Stimulated activated CD8-positive, alpha-beta memory T cell treated with anti-CD3 and anti-CD28 coated beads, Interleukin-15, amount 100 ng/mL, for 1 hour (primary cell): ENCODE measurements at places on chromosomes 1 and 21.
A peak's percentile ranks its signal among the peaks of the same experiment; 100 is the strongest.

GRCh38 chr1:85943526-85943925, 213.0 kb downstream of the COL24A1 start:
- no peak for DNase-seq

DNA sequence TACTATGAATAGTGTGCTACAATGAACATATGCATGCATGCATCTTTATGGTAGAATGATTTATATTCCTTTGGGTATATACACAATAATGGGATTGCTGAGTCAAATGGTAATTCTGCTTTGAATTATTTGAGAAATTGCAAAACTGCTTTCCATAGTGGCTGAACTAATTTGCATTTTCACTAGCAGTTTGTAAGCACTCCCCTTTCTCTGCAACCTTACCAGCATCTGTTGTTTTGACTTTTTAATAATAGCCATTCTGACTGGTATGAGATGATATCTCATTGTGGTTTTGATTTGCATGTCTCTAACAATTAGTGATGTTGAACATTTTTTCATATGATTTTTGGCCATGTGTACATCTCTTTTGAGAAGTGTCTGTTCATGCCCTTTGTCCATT, 24.0 kb upstream of the DIRAS3 start:
- DNase-seq = no peak

DNA sequence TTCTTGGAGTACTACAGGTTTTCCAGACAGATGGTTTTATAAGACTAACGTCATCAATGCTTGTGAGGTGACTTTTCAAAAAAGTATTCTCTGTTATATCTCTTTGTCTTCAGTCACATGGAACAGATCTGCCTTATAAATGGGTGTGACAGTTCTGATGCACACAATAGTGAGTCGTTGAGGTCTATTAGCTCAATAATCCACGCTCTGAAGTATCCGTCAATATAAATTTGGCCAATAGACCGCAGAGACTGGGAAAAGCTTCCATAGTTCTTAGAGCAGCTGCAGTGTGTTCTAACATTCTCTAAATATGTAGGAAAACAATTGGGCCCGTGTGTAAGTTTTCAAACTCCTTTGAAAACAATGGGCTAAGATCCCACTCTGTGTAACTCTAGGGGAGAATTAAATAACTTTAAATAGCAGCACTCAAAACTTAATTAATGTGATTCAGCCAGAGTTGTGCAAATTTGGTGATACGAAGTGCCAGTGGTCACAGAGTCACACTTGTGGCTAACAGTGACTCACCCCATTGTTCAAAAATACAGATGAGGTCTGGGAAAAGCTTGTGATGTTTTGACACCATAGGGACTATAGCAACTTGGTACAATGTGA, 316.0 kb downstream of the LMO4 start:
- no peak for DNase-seq

DNA sequence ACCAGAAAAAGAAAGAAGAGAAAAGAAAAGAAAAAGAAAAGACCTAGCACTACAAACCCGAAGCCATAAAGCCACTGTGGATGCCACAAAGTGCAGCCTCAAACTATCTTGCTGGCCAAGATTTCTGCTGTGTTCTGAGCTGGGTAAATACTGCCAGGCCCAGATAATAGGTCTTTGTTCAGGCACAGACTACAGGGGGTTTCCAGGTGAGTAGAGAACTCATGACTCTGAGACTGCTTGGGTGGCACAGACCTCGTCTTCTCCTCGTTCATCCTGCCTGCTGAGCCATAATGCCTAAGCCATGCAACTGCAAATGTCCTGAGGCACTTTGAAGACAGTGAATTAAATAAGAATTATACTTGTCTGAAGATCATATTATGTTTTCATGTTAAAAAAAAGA, 651.8 kb downstream of the LMO4 start:
- DNase-seq = no peak

GRCh38 chr1:215748431-215748830, 181.3 kb downstream of the KCTD3 start:
- no peak for DNase-seq

GRCh38 chr1:200346700-200347099, 63.1 kb downstream of the ZNF281 start:
- no peak for DNase-seq

GRCh38 chr1:184524248-184524647, 137.4 kb downstream of the C1orf21 start:
- DNase-seq = no peak

DNA sequence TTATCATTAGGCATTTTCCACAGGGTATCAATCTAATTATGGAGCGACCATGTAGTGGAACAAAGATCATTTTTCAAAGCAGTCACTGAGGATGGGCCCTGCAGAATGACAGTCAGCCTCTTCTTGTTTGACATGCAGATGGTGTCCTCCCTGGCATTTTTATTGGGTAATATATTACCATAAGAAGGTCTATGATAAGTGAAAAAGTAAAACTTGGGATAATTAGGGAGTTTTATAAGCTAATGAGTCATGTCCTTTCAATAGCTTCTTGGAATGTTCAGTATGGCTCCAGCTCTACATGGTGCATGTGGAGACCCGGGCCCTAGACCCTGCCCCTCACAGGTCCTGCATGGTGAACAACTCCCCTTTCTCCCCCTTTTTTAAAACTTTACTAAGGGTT, 232.2 kb upstream of the COA6 start:
- no peak for DNase-seq

DNA sequence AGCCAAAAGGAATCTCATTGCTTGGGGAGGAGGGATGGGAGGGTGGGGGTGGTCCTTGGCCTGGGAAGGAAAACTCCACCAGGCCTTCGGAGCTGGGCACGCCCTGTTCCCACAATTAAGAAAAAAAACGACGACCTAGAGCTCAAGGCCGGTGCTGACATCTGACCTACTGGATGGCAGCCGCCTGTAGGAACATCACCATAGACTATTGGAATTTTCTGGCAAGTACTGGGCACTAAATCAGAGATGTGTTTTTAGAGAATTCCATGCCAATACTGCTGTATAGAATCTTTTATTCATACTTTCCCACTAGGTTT, 729 bp downstream of the NADK start:
- DNase-seq = no peak

- no peak for DNase-seq
These were observed 135.3 kb downstream of the ADSS2 start for GRCh38 chr1:244316407-244316806.

GRCh38 chr1:227192163-227192562, 126.1 kb downstream of the CDC42BPA start:
- DNase-seq = no peak

- peak; percentile 63 for DNase-seq
These were observed 5.0 kb upstream of the CTTNBP2NL start for GRCh38 chr1:112390775-112391602.

- DNase-seq = no peak
These were observed 444.8 kb downstream of the KIF26B start for GRCh38 chr1:245599371-245600174.

GRCh38 chr1:169466259-169467230, 19.2 kb downstream of the SLC19A2 start:
- DNase-seq = no peak

DNA sequence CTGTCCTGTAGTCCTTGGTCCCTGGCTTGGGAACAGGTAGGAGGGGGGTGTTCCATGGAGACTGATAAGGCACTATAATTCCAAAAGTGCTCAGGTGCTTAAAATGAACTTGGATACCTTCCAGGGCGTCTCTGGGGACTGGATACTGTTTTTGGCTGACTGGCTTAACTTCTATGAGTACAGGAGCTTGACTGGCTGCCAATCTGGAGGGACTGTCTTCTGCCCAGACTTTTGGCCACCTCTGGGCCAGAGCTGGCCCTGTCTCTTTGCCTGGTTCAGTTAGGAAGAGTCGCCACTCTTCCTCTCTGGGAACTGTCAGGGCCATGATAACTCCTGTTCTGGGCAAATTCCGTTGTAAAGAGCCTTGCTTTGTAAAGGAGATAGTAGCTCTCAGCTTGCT, 407.0 kb downstream of the TGFB2 start:
- DNase-seq = no peak

GRCh38 chr1:75275631-75276030, 141.4 kb downstream of the LHX8 start:
- DNase-seq = no peak

GRCh38 chr21:39927304-39927886, 60.2 kb downstream of the PCP4 start:
- DNase-seq = no peak

DNA sequence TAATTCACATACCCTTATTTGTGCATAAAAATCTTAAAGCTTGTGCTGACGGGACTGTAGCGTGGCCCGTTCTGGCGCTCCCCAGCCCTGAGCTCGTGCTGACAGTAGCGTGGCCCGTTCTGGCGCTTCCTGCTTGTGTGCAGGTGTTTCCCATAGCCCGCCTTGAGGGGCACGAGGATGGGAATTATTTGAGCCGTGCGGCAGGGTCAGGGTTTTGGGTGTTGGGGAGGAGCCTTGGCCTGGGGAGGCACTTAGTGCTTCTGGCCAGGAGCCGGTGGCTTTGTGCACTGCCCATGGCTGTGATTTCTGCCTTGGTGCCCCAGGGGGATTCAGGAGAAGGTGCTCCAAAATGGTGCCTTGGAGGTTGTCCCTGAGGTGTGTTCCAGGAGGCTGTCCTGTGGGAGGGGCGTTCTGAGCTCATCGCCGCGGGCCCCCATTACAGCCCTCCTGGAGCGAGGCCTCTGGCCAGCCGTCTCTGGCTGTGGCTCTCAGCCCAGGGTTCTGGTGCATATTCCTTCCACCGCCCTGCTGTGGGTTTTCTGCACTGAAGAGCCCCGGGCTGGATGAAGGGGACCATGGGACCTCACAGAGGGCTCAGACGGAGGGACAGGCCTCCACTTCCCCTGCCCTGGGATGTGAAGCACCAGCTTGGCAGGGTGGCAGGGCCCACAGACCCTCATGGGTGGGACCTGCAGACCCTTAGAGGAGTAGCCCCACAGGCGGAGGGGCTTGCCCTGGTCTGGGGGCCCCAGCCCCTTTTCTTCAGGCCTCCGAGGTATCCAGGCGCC, 6.6 kb downstream of the SLX9 start:
- no peak for DNase-seq

DNA sequence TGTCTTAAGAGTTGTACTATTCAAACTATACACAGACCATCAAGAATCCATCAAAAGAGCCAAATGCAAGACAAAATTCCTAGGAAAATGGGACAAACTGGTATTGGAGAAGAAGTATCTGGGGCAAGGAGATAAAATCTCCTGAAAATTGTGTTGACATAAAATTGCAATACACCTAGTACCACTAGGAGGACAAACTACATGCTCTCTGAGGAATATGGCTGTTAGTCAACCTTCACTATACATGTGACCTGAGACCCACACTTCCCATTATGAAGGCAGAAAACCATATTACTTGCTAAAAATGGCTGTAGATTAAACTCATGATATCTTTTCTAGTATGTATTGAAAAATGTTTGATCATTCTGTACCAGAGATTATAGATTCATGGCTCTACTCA, 30.0 kb downstream of the IRF2BP2 start:
- DNase-seq = no peak

GRCh38 chr1:7501084-7501491, 270.0 kb upstream of the VAMP3 start:
- DNase-seq = no peak

- DNase-seq = no peak
These were observed 111.1 kb downstream of the LHX8 start for GRCh38 chr1:75245239-75245638.

DNA sequence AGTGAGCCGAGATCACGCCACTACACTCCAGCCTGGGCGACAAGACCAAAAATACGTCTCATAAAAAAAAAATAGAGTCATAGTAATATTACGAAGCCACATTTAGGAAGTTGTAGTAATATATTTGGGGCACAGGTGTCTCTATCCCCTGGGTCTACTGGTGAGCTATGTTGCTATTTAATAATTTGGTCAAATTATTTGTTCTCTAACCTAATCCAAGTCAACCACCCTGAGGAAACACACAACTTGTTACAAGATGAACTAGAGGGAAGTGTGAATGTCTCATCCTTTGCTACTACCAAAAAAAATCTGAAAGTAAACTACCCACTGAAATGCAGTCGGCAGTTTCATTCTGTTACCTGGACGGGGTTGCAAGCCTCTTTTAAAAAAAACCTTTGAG, 35.3 kb downstream of the RGS8 start:
- DNase-seq = no peak
